ENCODE measurements at places on chromosomes 12 and 14. TPM values are rescaled to one million over a fixed set of nuclear protein-coding genes. Genes with fewer than 3 reads are reported as not detected.

The ADAM21 gene
- total RNA-seq = not detected

The FBRSL1 gene
- 48.3 TPM for total RNA-seq

The KRT73 gene
- total RNA-seq = 1.2 TPM

The PLEKHD1 gene
- not detected for total RNA-seq

The IAPP gene
- total RNA-seq = not detected

The AVPR1A gene
- 0.18 TPM for total RNA-seq

The APOF gene
- total RNA-seq = not detected

The GALNT4 gene
- total RNA-seq = 29.5 TPM

The CABP1 gene
- 3.3 TPM for total RNA-seq

The HNF1A gene
- 15.7 TPM for total RNA-seq

The CNTN1 gene
- total RNA-seq = 0.53 TPM

The GLIPR1L1 gene
- total RNA-seq = not detected

The P2RX7 gene
- 9.1 TPM for total RNA-seq

The OR10AD1 gene
- not detected for total RNA-seq

The B4GALNT3 gene
- 14.5 TPM for total RNA-seq

The PIGH gene
- 45.7 TPM for total RNA-seq

The FGF6 gene
- total RNA-seq = not detected

The GPR132 gene
- 1.5 TPM for total RNA-seq

The BIN2 gene
- total RNA-seq = 3.3 TPM

The NGB gene
- total RNA-seq = not detected

The PSEN1 gene
- total RNA-seq = 87.7 TPM

The LGR5 gene
- total RNA-seq = 15.8 TPM

The CFAP251 gene
- total RNA-seq = 0.95 TPM

The ASIC1 gene
- not detected for total RNA-seq

The GAS2L3 gene
- 2.5 TPM for total RNA-seq

The DHH gene
- not detected for total RNA-seq

The REC8 gene
- total RNA-seq = 31.5 TPM

The TBX5 gene
- not detected for total RNA-seq
